ENCODE measurements at places on chromosomes 7 and 10.

- peak; percentile 14 for DNase-seq
Measured at GRCh38 chr10:47048526-47048905, 137.3 kb downstream of the PTPN20 start.

- no peak for DNase-seq
Measured at GRCh38 chr10:99435986-99436638, 5.7 kb upstream of the GOT1 start.

DNA sequence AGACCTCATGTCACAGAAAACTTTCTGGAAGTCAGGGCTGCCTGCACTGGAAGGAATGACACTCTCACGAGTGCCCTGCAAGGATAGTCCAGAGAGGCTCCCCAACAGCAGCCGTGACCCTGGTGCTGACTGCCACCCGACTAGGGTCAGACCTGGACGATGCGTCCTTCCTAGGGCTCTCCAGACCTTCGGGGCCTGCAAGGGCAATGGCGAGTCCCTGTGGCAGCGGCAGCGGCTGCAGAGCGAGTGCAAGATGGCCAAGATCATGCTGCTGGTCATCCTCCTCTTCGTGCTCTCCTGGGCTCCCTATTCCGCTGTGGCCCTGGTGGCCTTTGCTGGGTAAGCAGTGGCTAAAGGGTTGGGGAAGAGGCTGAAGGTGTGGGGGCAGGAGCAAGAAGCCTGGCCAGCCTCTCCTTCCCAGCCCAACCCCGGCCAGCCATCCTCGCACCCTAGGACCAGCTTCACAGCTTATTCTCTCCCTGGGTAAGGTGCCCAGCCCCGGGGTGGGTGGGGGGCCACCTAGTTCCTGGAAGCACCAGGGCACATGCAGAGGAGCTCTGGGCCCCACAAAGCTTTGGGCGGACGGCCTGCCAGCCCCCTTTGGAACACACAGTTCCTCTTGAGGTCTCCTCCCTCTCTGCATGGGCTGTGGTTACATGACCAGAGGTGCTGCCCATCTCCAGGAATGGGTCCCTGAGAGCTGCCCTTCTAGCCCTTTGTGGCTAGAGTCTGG, 5.5 kb downstream of the OPN4 start:
- peak; percentile 62 for DNase-seq

DNA sequence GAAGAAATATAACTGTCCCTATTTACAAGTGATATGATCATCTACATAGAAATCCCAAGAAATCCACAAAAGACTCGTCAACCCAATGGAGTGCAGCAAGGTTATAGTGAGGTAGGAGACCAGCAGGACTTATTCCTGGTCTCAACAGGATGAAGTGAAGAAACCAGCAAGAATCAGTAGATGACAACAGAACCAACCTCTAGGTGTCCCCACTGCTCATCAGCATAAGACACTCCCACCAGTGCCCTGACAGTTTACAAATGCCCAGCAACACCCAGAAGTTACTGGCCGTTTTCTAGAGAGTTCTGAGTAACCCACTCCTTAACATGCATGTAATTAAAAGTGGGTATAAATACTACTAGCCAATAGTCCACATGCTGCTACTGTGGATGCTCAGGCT, 470.5 kb upstream of the LRRTM3 start:
- DNase-seq: no peak

DNA sequence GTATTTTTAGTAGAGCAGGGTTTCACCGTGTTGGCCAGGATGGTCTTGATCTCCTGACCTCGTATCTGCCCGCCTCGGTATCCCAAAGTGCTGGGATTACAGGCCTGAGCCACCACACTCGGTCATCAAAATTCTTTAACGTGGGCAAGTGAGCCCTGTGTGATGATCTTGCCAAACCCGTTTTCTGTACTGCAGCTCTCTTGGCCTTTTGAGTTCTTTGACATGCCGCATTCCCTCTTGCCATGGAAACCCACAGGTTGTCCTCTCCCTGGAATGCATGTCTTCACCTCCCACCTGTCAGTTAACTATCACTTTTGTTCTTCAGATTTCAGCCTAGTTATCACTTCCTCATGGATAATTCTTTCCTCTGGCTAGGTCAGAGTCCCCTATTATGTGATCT, 5.0 kb downstream of the NUP205 start:
- no peak for DNase-seq

GRCh38 chr10:82289945-82290344, 415.0 kb downstream of the NRG3 start:
- no peak for DNase-seq

- DNase-seq: no peak
Measured at GRCh38 chr7:876972-877311, 588 bp downstream of the GET4 start.

All from pancreas (tissue), 10 donors.